ENCODE measurements at places on chromosomes 2 and 18.

GRCh38 chr18:32610176-32610575 is 139.5 kb upstream of the GAREM1 start:
- DNase-seq = no peak

GRCh38 chr18:55300421-55300935 is 287.5 kb downstream of the TCF4 start:
- peak; percentile 56 for DNase-seq

DNA sequence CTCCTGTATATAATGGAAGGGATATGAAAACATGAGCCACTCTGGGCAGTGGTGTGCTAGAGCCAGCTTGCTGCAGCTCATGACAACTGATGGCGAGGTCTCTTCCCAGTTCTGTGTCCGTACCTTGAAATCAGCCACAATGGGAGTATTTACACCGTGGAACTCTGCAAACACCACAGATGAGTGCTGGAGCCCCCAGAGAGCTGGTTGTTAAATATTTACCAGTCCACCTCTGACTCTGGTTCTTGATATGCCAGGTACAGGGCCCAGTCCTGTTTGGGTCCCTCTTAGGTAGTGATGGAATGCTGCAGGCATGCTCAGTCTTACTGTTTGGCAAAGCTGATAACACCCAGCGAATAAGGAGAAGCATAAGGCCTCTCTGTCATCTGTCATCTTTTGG is 116.1 kb upstream of the GLI2 start:
- DNase-seq = no peak

DNA sequence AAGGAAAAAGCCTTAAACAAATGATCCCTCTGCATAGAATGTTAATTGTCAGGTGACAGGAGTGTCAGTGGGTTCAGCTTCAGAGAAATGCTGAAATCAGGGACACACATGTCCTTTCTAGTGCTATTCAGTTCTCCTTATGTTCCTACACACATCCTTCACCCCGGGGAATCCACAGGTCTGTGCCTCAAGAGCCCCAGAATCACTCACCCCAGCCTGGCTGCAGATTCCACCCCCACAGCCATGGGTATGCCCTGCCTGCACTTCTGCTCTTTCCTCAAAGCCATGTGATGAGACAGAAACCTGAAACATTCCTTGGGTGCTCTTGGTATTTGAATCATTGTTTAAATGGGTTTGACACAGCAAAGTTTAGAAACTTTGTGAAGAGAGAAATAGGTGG is 27.4 kb upstream of the FZD7 start:
- DNase-seq = no peak

DNA sequence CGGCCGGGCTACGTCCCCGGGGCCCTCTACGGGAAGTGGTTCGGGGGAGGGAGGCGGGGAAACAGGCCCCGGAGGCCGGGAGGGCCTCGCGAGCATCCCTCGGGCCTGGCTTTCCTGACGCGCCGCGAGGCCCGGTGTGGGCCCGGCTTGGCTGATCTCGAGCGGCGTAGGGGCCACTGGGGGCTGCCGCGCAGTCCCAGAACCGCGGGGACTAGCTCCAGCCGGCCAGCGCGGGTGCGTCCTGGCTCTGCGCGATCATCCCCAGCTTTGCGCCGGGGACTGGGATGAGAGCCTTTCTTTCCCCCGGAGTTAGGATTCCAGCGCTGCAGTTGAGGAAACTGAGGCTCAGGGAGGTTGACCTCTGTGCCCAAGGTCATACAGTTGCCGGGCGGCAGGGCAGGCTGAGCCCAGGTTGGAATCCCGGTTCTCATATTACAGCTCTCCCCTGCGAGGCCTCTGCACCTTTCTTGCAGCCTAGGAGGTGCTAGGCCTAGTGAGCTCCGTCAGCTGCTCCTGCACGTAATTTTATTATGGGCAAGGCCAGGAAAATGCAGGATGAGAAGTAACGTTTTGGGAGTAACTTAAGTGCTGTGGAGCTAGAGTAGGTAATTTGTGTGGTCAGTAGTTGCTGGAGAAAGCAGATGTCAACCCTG is 501 bp downstream of the LPIN1 start:
- no peak for DNase-seq

- DNase-seq = no peak
Measured at GRCh38 chr2:172128484-172128883, 25.8 kb upstream of the DLX2 start.

DNA sequence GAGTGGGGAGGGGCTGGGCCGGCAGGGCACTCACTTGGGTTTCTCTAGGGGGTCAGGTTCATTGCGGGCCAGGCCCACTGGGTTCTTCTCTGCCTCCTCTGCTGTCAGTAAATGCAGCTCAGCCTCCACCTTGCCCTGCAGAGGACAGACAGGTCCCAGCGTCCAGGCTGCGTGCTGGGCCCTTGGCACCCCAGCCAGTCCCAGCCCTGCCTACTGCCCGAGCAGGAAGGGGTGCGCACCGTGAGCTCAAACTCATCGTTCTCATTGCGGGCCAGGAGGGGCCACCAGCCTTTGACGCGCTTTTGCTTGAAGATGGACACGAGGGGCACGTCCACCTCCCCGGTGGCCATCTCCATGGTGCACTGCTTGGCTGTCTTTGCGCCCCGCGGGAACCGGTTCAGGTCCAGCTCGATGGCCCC is 17.3 kb downstream of the OTOF start:
- DNase-seq = no peak

DNA sequence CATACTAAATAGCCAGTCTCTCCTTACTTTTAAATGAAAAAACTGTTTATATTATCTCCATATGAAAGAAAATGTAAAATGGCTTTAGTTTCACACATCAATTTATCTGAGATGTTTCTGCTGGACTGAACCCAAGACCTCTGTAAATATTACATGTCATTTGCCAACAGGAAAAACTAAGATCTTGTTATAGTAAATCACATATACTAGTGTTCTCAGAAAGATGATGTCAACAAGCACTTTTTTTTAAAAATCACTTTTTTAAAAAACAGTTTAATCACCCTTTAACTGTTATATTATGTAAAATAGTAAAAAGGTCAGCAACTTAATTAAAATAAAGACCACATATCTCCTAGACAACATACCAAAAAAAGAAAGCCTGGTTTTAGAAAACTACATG is 46.3 kb downstream of the PTPN2 start:
- DNase-seq = peak; percentile 41

DNA sequence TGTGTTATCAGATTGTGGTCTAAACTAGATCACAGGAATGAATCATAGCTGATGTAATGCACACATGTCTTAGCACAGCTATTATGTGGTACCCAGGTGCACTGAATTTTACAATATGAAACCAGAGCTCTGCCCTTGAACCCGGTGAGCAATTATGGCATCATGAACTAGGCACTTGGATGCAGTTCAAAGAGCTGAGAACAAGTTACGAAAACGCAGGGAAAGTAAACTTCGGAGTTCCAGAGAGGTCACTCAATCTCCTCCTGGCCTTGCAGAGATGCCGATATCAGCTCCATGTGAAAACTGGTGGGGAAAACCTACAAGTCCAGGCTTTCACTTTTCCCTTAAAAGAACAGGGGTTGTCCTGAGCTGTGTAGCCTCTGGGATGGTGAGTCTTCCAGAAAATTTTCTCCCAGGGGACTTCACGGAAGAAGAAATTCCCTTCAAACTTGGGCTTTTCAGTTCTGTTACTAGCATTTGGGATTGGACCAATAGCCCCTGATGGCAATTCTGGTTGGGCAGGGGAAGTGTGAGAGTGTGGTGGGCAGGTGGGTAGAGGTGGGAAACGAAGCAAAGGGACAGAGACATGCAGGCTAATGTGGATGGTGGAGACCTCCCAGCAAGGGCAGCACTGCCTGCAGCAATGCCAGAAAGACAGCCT is 71.1 kb upstream of the SH3BP4 start:
- peak; percentile 72 for DNase-seq

DNA sequence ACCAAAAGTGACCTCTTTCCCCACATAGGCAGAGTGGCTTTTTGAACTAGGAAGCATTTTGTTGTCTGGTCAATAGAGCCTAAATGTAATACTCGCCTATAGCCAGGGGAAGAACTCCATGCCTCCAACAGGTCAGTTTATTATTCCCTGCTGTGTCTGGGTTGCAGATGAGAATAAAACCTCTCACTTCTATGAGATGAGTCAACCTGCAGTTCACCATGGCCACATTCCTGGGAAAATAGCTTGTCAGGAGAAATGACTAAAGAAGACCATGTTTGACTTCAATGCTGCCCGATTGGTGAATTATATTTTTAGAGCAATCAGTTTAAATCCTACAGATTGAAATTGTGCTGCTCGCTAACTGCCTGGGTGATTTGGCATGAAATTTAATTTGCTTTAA is 46.7 kb upstream of the LRRTM1 start:
- no peak for DNase-seq

DNA sequence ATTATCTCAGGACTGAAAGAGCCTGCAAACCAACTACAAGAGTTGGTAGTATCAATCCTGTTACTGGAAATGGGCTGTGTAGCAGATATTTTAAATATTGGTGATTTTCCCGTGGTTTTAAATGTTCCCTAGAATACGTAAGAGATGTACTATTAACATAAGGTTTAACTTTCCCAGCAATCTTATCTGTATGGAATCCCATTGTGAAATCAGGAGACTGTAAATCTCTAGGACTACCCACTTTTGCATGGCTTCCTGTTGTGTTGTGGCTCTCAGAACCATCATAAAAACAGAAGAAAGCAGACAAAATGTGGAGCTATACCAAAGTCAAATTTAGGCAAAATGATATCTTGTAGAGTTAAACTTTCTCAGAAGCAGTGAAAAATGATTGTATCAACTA is 641.5 kb upstream of the SETBP1 start:
- no peak for DNase-seq

DNA sequence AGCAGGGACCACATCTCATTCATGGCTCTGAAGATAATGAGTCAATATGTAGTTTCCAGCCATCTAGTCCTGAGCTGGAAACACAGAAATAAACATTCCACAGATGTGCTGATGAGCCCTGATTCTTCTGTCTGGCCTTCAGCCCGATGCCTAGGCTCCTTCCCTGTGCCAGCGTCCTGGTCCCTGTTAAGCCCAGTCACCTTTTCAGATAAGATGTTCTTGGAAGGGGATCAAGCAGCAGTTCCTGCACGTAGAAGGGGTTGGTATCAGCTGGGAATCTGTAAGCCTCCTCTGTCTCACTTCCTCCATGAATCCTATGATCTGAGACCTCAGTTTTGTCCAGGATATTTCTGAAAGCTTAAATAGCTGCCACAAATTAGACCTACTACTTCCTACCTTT is 149.3 kb downstream of the TTC32 start:
- no peak for DNase-seq

- no peak for DNase-seq
Measured at GRCh38 chr18:47748093-47748796, 182.2 kb downstream of the SMAD2 start.

DNA sequence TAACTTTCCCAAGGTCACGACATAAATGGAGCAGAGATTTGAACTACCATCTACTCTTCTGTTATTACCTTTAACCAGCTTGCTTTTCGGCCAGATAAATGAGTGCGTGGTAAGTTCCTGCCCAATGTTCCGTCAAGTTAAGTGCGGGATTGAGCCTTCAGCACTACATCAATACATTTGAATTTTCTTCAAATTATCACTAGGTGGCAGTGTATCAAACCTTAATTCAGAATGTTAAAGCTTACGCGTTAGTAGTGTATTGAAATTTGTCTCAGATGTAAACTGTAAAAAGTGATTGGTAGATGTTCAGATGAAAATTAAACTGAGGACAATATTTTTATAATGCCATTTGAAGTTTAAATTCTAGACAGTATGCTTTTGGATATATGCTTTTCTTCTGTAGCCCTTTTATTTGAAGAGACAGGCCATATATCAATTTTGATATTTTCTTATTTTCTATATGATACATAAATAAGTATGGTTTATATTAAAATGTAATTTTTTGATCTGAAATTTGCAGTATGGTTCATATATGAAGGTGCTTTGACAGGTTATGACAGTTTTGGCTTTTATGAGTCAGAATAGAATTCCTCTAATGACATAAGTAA is 681.3 kb downstream of the ADCYAP1 start:
- peak; percentile 4 for DNase-seq

GRCh38 chr2:98605076-98605475 is 3.2 kb downstream of the COA5 start:
- DNase-seq = no peak
